D721Med (cell line): ENCODE measurements at places on chromosomes 5 and 9.

DNA sequence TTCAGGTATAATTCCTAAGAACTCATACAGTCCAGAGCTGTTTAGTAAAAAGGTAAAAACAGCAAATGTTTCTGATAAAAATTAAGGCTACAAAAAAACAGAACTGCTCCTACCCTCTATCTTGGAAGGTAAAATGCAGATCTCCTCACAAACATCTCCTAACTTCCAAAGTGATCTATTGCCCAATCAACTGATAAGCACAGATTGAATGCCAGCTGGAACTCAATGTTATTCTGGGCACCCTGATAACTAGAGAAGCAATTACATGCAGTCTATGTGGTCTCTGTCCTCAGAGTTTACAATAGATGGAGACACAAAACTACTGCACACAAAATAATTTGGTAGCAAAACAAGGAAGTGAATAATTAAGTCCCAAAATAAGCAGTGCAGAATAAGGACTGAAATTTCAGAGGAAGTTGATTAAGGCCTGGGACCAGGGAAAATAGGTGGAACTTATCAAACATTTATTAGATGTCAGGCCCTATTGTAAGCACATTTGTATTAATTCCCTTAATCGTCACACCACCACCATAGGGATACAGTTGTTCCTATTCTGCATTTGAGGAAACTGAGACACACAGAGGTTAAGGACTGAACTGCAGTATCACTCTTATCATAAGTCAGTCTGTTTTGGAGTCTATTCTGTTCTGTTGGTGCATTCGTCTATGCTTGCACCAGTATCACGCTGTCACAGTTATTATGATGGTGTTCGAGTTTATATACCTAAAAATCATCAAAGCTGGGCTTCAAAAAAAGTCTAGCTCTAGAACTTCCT, 102.2 kb upstream of the TARS1 start:
- no peak for DNase-seq

DNA sequence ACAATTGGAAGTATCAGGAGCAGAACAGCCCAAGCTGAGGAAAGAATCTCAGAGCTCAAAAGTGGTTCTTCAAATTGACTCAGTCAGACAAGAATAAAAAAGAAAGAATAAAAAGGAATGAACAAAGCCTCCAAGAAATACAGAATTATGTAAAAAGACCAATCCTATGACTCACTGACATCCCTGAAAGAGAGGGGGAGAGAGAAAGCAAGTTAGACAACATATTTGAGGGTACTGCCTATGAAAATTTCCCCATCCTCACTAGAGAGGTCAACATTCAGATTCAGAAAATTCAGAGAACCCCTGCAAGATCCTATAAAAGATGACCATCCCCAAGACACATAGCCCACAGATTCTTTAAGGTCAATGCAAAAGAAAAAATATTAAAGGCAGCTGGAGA, 173.2 kb downstream of the ALDH1A1 start:
- DNase-seq: no peak

- DNase-seq: no peak
Measured at GRCh38 chr9:69975681-69976080, 68.0 kb upstream of the MAMDC2 start.

DNA sequence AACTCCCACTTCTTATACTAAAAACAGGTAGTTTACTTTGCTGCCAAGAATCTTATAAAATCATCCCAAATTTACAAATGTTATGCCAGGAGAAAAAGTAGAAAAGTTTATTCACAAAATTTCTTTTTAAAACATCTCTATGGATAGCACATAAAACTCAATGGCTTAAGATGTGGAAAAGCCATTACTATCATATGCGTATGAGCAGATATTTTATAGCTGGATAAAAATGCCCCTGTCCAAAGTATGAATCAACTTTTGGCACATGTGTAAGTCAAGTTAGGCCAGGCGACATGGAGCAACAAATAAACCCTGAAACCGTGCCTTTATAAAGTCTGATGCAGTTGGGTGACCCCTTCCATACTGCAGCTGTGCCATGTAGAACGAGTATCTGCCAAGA, 38.6 kb upstream of the FBP1 start:
- DNase-seq: no peak
